ENCODE measurements at places on chromosomes 2 and 18. TPM values are rescaled to one million over a fixed set of nuclear protein-coding genes. Genes with fewer than 3 reads are reported as not detected.

- no peak for DNase-seq
- H3K27ac ChIP-seq, result no peak overlapping the region
- no peaks in the 10 kb centered on the region for H3K27me3 ChIP-seq
- H3K4me3 ChIP-seq, result no peak overlapping the region
- H3K36me3 ChIP-seq, result no peaks in the 10 kb centered on the region
- H3K4me1 ChIP-seq, result peaks cover 15% of the 10 kb centered on the region
These were observed 208.1 kb downstream of the BABAM2 start for GRCh38 chr2:28098501-28099225.

GRCh38 chr2:24720310-24720709, 72.9 kb downstream of the PTRHD1 start:
- peaks cover 21% of the 10 kb centered on the region for H3K4me1 ChIP-seq
- no peak overlapping the region for H3K27ac ChIP-seq
- no peaks in the 10 kb centered on the region for H3K36me3 ChIP-seq
- no peak for DNase-seq
- H3K4me3 ChIP-seq, result no peak overlapping the region

DNA sequence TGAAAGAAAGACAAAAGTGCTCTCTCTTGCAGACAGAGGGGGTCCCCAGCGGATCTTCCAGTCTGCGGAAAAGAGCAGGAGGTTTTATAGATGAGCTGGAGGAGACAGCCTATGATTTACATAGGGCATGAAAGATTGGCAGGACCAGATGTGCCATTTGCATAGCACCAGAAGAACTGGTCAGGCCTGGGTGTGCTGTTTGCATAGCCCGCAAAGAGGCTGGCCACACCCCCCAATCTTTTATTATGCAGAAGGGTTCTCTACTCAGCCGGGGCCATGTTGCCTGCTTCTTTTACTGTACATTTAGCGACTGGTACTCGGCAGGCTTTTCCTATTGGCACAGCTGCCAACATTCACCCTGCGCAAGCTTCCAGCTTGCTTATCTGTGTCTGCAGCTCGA, 317.6 kb downstream of the GALR1 start:
- no peak overlapping the region for H3K4me3 ChIP-seq
- peaks cover 8% of the 10 kb centered on the region for H3K4me1 ChIP-seq
- no peaks in the 10 kb centered on the region for H3K36me3 ChIP-seq
- H3K27ac ChIP-seq, result no peak overlapping the region
- no peaks in the 10 kb centered on the region for H3K27me3 ChIP-seq

GRCh38 chr2:139652385-139652784, 872.2 kb upstream of the NXPH2 start:
- no peaks in the 10 kb centered on the region for H3K4me1 ChIP-seq
- no peak overlapping the region for H3K27ac ChIP-seq
- no peaks in the 10 kb centered on the region for H3K27me3 ChIP-seq
- no peak for DNase-seq

DNA sequence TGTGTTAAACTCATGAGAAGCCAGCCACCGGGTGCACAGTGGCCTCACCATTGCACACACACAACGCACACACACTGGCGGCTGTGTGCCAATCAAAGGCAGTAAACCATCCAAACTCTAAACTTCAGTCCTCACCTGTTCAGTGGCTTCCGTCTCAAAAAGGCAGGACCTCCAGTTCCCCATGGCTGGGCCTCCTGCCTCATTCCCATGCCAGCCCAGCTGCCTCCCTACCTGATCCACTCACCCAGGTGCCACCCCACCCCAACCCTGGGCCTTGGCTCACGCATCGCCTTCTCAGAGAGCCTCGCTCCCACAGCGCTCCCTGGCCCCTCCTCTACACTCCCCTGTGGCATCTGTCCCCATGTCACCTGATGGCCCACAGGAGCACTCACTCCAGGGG, 190.9 kb downstream of the EIPR1 start:
- no peak overlapping the region for H3K4me3 ChIP-seq
- H3K27me3 ChIP-seq, result no peaks in the 10 kb centered on the region
- H3K4me1 ChIP-seq, result no peaks in the 10 kb centered on the region

DNA sequence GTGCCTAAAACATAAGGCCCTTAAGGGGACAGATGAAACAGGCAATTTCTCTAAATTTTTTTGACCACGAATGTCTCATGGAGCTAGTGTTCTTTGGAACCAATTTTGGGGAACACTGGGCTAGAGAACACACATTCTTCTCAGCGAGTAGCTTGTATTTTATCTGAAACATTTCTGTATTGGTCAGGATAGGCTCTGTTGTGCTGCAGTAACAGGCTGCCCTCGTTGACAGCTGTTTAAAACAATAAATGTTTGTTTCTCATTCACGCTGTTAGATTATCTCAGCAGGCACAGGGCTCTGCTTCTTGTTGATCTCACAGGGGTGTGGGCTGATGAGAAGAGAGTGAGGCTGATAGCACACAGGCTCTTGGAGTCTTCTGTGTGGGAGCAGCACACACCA, 105.3 kb downstream of the SH3RF3 start:
- H3K4me1 ChIP-seq, result peaks cover 33% of the 10 kb centered on the region
- H3K36me3 ChIP-seq, result no peaks in the 10 kb centered on the region
- H3K4me3 ChIP-seq, result no peak overlapping the region
- no peak overlapping the region for H3K27ac ChIP-seq

DNA sequence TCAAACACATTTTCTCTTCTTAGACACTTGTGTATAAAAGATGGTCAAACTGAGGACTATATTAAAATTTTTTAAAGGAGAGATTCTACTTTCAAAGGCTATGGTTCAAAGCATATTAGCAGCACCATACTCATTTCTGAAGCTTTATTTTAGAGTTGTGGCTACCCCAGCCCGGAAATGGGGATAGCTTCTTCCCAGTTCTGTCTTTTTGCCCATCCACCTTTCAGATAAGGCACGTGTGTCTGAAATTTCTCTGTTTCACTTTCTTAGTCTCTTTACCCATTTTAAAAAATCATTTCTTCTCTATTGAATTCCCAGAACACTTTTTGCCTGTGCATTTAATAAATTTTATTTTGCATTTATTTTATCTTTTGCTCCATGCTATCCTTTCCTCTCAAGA, 431.5 kb downstream of the RNF144A start:
- no peak overlapping the region for H3K27ac ChIP-seq
- H3K4me1 ChIP-seq, result no peaks in the 10 kb centered on the region
- H3K27me3 ChIP-seq, result no peaks in the 10 kb centered on the region
- no peak overlapping the region for H3K4me3 ChIP-seq
- no peak for DNase-seq

- no peaks in the 10 kb centered on the region for H3K27me3 ChIP-seq
- H3K36me3 ChIP-seq, result peaks cover 10% of the 10 kb centered on the region
- no peak overlapping the region for H3K4me3 ChIP-seq
- no peak for DNase-seq
- no peak overlapping the region for H3K27ac ChIP-seq
- H3K4me1 ChIP-seq, result no peaks in the 10 kb centered on the region
These were observed 89.0 kb downstream of the MAPRE2 start for GRCh38 chr18:35130236-35130635.

DNA sequence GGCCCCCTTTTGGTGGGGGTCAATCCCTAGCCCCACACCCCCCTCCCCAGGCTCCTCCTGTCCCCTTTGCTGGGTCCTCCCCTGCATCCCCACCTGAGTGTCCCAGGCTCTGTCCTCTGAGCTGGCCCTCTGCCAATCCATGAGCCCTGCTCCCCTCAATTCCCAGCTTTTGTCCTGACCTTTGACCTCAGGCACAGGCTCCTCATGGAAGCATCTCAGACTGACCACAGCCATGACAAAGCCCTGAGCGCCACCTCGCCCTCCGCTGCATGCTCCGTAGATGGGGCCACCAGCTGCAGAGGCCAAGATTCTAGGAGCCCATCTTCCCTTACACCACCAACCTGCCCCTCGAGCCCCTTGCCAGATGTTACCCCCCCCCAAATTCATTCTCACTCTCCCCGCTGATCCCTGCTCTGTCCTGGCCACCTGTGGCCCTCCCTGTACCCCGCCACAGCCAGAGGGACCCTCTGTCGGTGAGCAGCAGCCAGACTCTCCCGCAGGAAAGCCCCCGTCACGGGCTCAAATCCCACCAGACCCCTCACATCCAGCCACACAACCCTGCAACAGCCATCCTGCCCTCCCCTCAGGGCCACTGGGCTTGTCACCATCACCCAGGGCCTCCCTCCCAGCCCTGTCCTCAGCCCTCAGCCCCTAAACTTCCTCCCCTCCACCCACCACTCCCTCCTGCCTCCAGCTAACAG, 206.0 kb downstream of the MGAT5 start:
- no peak overlapping the region for H3K4me3 ChIP-seq
- no peak overlapping the region for H3K27ac ChIP-seq
- no peaks in the 10 kb centered on the region for H3K4me1 ChIP-seq
- no peak for DNase-seq

DNA sequence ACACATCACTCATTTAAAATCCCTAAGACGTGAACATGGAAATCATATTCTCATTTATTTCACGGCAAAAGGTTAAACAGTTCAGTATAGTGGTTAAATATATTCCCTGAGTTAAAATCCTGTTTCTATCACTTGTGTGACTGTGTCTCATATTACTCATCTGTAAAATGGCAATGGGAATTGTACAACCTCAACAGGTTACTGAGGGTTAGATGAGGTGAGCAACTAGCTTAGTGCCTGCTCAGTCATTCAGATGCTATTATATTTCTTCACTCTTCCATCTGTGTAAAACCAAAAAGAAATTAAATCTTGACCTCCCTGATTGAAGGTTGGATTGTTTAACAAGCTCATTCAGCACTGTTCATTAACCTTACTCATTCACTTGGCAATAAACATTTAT, 212.4 kb upstream of the STK17B start:
- no peak for DNase-seq
- no peak overlapping the region for H3K4me3 ChIP-seq
- H3K27me3 ChIP-seq, result no peaks in the 10 kb centered on the region
- no peaks in the 10 kb centered on the region for H3K36me3 ChIP-seq
- H3K4me1 ChIP-seq, result no peaks in the 10 kb centered on the region

DNA sequence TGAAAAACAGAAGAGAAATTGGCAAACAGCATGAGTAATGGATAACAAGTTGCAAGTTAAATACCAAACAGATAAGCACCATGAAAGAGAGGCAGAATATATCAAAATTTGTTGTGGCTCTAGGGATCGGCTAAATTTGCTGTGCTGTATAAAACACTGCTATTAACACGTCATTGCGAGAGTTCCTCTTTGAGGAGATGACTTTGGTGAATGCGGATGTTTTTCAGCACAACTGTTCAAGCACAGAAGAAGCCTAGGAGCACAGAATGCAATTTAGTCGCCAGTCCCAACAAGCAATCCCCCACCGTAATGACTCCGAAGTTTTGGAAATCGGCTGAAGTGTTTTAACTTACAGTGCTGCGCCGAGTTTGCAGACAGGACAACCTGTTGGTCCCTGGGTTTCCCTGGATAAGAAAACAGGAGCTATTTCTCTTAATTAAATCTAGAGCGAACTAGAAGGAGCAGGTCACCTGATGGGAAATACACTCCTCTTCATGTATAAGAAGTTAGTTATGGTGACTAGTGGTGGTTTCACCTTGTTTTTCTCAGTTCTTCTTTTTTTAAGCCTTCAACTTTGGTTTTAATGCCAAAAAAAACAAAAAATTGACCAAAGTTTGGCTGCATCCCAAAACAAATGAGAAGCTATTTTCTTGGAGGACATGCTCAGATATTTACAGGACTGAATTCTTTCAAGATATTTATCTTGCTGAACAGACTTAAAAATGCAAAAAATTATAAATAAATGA, 454.1 kb upstream of the SALL3 start:
- no peaks in the 10 kb centered on the region for H3K4me1 ChIP-seq
- no peak overlapping the region for H3K27ac ChIP-seq
- no peak overlapping the region for H3K4me3 ChIP-seq
- H3K27me3 ChIP-seq, result no peaks in the 10 kb centered on the region
- no peak for DNase-seq

GRCh38 chr2:29329899-29330298, 214.7 kb downstream of the CLIP4 start:
- 0 out of 2 replicates have a peak, but pooled peaks cover 6% of the 10 kb centered on the region for H3K27me3 ChIP-seq
- H3K27ac ChIP-seq, result no peak overlapping the region
- no peaks in the 10 kb centered on the region for H3K36me3 ChIP-seq
- no peaks in the 10 kb centered on the region for H3K4me1 ChIP-seq

DNA sequence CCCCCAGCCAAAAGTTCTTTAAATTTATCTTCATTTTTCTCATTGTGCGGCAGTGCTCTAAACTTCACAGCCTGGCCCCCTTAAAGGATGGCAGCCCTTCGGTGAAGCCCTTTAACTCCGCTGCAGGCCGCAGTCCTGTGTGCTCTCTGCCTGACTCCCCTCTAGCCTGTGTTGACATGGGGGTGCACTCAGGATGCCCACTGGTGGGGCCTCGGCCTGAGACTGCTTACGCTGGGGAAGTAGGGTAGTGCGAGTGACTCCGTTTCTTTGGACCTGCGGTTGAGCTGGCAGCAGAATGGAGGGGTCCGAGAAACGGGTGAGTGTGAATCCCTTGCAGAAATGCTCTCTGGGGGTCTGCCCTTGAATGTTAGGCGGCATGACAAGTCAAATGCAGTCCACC, 5.6 kb downstream of the RAB12 start:
- H3K27me3 ChIP-seq, result no peaks in the 10 kb centered on the region
- no peak for DNase-seq
- H3K4me3 ChIP-seq, result no peak overlapping the region
- peak overlapping the region; percentile 54 for H3K27ac ChIP-seq
- peaks cover 15% of the 10 kb centered on the region for H3K36me3 ChIP-seq

DNA sequence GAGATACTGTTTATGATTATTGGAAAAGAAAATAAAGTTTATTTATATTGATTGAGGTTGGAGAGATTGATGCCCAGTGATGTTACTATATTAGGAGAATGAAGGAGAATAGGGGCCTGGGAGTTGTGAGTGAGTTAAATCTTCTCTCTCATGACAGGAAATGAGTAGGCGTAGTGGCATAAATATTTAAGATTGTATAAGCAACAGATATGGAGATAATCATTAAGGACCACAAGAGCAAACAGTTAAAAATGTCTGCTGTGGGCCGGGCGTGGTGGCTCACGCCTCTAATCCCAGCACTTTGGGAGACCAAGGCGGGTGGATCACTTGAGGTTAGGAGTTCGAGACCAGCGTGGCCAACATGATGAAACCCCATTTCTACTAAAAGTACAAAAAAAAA, 62.7 kb downstream of the PTRHD1 start:
- H3K27me3 ChIP-seq, result no peaks in the 10 kb centered on the region
- DNase-seq, result no peak
- no peak overlapping the region for H3K4me3 ChIP-seq

LHCGR gene
- total RNA-seq, result not detected

RMDN2 gene
- 17.6 TPM for total RNA-seq

ANKRD62 gene
- not detected for total RNA-seq

ALPP gene
- 0.45 TPM for total RNA-seq

CRYGC gene
- total RNA-seq, result not detected

MROH2A gene
- total RNA-seq, result not detected

GDF7 gene
- total RNA-seq, result 0.03 TPM

SPP2 gene
- not detected for total RNA-seq

ATRAID gene
- total RNA-seq, result 153 TPM

EGR4 gene
- total RNA-seq, result not detected

LOXL3 gene
- total RNA-seq, result 14.8 TPM

Measured in SJSA1 (cell line).